ENCODE measurements at places on chromosomes 16 and 17. TPM values are rescaled to one million over a fixed set of nuclear protein-coding genes. Genes with fewer than 3 reads are reported as not detected.
A peak's percentile ranks its signal among the peaks of the same experiment; 100 is the strongest.

DNA sequence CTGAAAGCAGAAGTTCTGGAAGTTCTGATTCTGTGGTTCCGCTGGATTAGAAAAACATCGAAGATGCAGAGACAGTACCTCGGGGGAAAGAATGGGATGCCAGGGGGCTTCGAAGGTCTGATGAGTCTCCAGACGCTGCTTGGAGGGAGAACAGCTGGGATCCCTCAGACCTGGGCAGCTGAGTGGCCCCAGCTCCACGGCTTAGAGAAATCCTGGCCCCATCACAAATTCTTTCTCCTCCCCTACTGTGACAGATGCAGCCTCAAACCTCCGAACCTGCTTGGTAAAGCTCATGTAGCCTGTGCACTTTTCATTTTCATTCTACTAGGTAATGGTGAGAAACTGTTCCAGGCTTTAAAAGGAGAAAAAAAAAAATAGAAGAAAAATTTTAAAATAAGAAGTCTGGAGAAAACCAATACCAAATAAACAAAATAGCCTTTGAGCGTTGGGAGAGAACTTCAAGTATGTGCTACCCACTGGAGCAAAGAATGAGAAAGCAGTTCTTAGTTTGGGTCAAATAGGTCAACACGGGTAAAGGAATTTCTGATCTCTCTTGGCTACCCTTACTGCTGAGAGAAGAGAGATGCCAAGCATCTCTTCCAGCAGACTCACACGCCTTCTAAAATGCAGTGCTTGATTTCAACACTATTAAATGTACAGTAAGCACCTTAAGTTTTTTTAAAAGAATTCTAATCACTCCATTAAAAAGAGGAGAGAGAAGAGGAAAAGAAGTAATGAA, 19.9 kb downstream of the MAF start:
- no peaks in the 10 kb centered on the region for H3K36me3 ChIP-seq
- no peaks in the 10 kb centered on the region for H3K4me1 ChIP-seq
- no peak for DNase-seq

- no peaks in the 10 kb centered on the region for H3K4me1 ChIP-seq
- no peaks in the 10 kb centered on the region for H3K27me3 ChIP-seq
- H3K36me3 ChIP-seq = no peaks in the 10 kb centered on the region
- H3K27ac ChIP-seq = no peak overlapping the region
These were observed 15.9 kb upstream of the ADGRG1 start for GRCh38 chr16:57612494-57612893.

- H3K4me1 ChIP-seq = peaks cover 30% of the 10 kb centered on the region
- peak overlapping the region; percentile 50 for H3K27ac ChIP-seq
- DNase-seq = peak; percentile 83
- no peaks in the 10 kb centered on the region for H3K27me3 ChIP-seq
These were observed 1.9 kb upstream of the LCMT1 start for GRCh38 chr16:25109643-25110042.

DNA sequence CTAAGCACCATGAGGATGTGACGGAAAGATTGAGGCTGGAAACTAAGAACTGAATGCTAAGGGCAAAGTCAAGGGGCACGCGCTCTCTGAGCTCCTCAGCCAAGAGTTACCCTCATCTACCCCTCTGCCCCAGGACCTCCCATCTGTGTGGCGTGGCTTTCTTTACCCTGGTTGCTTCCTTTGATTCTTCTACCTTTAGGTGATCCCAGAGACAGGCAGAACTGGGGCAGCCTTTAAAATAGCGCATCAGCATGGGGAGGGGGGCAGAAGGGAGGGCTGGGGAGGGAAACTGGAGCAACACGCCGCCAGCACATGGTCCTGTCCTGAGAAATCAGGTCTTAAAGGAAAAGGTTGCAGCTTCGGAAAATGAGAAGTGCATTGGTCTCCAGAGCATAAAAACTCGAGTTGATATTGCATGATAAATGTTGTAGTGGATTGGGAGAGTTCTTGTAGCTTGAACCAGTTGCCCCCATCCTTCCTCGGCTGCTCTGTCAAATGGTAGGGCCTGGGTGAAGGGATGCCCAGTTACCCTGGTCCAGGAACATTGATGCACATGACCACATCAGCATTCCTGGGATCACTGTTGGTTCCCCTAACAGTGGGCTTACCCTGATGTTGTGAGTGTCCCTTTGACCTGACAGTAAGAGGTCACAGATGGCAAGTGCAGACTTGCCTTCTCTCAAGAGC, 29.7 kb downstream of the LDHD start:
- H3K4me3 ChIP-seq = no peak overlapping the region
- no peaks in the 10 kb centered on the region for H3K36me3 ChIP-seq
- DNase-seq = no peak

- H3K4me3 ChIP-seq = no peak overlapping the region
- H3K4me1 ChIP-seq = no peaks in the 10 kb centered on the region
- no peak overlapping the region for H3K27ac ChIP-seq
- H3K36me3 ChIP-seq = peaks cover 2% of the 10 kb centered on the region
- no peak for DNase-seq
These were observed 12.7 kb downstream of the EARS2 start for GRCh38 chr16:23544436-23544835.

Gene TSPOAP1
- total RNA-seq = not detected

Gene GSDMA
- total RNA-seq = not detected

Gene SOCS1
- 0.81 TPM for total RNA-seq

Gene FAM20A
- total RNA-seq = not detected

Gene PNMT
- total RNA-seq = not detected

Gene CNTNAP4
- total RNA-seq = not detected
